ENCODE measurements at places on chromosomes 16 and 17.
A peak's percentile ranks its signal among the peaks of the same experiment; 100 is the strongest.

DNA sequence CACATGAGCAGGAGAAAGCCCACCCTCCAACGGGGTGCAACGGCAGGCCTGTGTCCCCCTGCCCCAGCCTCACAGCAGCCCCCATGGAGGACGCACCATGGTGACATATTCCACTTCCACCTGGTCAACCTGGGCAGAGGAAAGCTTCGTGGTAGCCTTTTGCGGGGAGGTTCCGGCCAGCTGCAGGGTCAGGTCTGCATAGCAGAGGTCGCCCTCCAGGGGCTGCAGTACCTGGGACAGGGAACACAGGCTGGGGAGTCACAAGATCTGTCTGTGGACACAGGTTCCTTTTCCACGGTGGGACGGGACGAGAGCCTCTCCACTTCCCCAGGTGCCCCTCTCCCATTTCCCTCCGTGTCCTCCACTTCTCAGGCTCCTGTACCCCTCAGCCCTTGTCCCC lies 17.1 kb downstream of the CD300LF start:
- no peak for DNase-seq

- peak; percentile 57 for DNase-seq
Observed at GRCh38 chr16:22948603-22949368, 134.8 kb downstream of the HS3ST2 start.

DNA sequence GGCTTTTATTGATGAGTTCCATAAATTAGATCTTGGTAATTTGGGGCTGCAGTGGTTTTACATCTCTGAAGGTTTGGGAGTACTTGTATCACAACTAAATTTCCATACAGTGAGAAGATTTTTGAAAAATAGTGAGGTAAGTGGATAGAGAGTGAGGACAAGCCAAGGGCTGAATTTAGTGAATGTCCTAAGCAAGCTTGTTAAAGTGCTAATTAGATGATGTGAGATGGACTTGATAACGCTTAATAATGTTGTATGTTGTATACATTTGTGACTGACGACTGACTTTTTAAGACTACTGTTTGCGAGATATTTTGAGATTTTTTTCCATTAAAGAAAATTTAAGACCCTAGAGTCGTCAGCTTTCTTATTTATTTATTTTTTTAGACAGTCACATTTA lies 3.9 kb downstream of the NFATC3 start:
- DNase-seq = no peak

DNA sequence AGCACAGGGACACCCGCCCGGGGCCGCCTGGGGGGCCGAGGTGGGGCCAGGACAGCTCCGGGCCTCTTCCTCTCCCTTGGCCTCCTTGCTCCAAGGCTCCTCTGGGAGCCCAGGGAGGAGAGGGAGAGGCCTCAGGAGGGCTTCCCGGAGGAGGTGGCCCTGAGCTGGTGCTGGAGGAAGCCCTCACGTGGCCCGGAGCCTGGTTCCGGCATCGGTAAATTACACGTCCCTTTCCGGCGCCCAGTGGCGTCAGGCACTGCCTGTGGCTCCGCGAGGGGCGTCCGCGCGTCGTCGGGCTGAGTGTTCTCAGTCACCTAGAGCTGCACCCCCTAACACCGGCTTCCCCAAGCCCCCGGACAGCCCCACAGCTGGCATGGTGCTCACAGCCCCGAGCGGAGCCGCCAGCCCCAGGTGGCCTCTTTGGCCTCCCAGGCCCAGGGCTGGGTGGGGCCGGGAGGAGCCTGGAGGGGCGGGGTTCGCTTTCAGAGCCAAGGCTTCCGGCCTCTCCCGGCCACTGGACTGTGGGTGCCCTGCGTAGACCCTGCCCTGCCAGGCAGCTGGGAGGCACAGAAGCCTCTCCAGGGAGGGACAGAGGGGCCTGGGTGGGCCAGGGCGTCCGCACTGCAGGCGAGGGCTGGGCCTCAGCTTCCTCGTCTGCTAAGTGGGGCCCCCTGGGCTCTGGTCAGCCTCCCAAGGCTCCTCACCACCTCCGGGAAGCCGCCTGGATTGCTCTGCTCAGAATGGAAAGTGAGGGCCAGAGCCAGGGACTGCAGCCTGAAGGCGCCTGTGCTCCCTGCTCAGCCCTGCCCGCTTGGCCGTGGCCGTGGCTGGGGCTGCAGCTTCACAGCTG lies 27.9 kb upstream of the SSTR5 start:
- no peak for DNase-seq

DNA sequence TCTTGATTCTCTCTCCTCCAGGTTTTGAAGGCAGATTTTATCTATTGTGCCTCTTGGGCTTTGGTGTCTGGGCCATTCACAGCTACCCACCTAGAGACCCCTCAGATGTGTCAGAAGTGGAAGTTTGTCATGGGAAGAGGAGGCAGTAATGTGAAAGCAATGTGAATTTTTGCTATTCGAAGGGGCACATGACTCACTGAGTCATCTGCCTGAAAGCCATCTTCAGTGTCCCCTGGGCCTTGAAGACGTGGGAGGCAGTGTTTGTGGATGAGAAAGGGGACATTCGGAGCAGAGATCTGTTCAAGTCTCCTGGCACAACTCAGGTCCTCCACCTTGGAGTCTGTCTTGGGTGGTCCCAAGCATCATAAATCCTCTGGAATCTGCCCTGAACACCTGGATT lies 530.2 kb downstream of the NPIPA7 start:
- no peak for DNase-seq

DNA sequence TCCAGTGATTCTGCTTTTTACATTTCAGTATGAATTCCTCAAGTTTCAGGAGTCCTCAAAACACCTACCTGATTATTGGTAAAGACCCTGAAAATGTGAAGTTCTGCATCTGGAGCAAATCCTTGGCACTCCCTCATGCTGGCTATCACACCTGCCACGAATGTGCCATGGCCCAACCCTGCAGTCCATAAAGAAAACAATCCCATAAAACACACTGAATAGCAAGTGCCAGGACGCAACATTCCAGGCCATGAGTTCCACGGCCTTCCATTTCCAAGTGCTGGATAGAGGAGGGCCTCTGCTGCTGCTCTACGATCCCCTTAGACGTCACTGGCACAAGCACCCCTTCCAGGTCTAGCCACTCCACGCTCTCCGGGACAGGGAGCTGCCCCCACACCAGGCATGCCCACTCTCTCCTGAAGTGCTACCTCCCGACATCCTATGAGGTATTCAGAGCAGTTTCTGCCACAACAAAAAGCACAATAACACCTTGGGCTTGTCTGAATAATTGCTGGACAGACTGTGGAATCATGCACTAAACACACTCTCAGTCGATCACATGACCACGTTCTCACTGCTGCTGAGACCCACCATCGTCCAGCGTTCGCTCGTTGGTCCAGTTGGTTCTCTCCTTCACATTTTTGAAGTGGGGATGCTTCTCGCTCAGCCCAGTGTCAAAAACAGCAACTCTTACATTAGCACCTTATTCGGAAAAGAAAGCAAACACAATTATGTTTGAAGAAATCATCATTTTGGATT lies 23.4 kb downstream of the MBTPS1 start:
- no peak for DNase-seq

Data from stomach (tissue), 19 donors.